Activated CD4-positive, alpha-beta T cell treated with anti-CD3 and anti-CD28 coated beads for 4 hours (primary cell): ENCODE measurements at places on chromosomes 7 and 10.

DNA sequence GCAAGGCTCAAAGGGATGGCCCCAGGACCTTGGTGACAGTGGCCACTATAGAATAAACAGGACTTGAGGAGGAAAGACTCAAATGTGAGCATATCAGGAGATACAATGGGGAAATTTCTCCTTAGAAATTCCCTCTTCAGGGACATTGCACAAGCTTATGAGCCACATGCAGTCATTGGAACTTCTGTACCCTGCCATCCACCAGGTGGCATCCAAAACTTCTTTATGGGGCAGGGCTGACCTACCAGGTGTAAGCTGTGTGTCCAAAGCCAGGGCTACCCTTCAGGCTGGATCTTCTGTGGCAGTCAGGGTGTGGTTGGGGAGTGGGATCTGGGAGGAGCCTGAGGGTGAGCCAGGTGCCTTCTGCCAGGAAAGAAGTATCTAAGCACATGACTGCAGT is 36.6 kb upstream of the LRRC18 start:
- no peak for DNase-seq

DNA sequence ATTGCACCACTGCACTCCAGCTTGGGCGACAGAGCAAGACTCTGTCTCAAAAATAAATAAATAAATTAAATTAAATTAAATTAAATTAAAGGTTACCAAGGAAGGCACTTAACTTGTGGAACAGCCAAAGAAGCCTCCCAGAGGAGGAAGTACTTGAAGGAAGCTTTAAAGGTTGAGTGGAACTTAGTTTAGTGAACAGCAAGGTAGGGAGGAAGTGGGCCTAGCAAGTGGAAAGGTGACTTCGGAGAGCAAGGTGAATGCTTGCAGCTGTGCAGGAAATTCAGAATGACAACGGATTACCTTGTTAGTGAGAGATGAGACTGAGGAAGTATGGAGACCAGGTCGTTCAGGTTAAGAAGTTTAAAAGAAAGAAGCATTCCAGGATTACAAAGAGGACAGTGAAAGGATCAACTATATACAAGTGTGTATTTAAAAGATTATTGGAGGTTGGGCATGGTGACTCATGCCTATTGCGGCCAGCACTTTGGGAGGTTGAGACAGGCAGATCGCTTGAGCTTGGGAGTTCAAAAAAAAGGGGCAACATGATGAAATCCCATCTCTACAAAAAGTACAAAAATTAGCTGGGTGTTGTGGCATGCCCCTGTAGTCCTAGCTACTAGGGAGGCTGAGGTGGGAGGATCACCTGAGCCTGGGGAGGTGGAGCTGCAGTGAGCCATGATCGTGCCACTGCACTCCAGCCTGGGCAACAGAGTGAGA is 12.8 kb upstream of the RPEL1 start:
- DNase-seq = no peak

DNA sequence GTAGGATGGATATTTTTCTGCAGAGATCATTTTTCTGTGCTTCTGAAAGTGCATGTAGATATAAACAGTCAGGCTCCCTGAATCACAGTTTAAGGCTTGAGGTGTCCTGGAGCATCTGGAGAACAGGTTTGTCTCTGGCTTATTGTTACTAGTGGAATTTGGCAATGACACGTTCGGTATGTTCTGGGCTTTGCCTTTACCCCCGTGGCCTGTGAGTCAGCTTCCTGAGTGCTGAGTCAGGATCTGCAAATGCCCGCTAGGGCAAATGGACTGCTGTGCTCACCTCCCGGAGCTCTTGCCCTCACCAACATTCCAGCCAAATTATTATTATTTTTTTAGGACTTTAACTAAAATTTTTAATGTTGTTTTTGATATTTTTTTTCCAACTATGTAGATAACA is 192.5 kb upstream of the PRSS1 start:
- peak; percentile 5 for DNase-seq

DNA sequence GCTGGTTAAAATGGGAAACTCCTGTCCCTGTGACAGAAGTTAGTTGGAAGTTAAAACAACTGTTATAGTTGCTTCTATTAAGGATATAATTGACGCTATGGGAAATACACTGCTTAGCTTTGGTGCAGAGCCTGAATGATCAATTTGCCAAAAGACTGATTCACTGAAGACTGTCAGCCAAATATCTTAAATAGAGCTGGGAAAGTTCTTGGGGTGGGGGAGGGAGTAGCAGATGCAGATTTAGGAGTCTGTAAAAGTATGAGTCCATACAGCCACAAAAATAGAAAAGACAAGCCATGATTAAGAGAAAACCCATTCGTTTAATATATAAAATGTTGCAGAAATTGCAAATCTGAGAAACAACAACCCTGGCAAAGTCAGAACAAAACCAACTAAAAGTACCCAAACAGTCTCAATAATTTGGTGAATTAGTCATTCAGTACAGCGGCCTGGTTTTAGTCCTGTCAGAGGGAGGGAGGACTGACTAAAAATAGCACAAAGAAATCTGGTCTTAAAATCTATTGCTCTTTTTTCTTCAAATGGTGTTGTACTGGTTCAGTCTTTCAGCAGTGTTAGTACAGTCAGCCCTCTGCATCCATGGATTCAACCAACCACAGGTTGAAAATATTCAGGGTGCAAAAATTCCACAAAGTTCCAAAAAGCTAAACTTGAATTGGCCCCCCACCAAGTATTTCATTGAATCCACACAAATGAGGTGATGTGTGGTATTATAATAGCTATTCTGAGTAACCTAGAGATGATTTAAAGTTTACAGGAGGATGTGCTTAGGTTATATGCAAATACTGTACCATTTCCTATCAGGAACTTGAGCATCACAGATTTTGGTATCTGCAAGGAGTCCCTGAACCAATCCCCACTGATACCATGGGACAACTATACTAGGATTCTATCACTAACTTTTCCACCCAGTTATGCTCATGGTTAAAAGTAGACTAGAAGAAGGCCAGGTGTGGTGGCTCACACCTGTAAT is 30.0 kb downstream of the STK17A start:
- no peak for DNase-seq

GRCh38 chr10:59864141-59864962 is 42.0 kb downstream of the CCDC6 start:
- DNase-seq = no peak

- DNase-seq = no peak
These were observed 7.4 kb downstream of the HNRNPF start for GRCh38 chr10:43401627-43402026.

- DNase-seq = no peak
These were observed 77.1 kb upstream of the TRIL start for GRCh38 chr7:29035044-29035740.

DNA sequence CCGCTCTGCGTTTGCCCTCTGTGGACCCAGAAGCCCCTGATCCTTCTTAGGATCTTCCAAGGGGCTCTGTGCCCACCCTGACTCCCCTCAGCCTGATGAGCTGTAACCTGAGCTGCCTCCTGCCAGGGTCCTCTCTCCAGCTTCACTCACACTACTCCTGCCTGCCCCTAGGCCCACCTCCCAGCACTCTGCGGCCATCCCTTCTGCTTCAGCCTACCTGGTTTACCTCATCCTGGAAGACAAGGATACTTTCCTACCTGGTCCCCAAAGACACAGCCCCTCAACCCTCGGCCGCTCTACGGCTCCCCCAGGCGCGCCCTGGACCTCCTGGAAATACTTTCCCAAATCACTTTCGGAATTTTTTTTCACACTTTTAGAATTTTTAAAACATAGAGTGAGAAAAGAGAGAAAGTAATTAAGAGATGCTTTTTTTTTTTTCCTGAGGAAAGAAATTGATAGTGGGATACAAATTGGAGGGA is 6.4 kb upstream of the ZNF862 start:
- no peak for DNase-seq

DNA sequence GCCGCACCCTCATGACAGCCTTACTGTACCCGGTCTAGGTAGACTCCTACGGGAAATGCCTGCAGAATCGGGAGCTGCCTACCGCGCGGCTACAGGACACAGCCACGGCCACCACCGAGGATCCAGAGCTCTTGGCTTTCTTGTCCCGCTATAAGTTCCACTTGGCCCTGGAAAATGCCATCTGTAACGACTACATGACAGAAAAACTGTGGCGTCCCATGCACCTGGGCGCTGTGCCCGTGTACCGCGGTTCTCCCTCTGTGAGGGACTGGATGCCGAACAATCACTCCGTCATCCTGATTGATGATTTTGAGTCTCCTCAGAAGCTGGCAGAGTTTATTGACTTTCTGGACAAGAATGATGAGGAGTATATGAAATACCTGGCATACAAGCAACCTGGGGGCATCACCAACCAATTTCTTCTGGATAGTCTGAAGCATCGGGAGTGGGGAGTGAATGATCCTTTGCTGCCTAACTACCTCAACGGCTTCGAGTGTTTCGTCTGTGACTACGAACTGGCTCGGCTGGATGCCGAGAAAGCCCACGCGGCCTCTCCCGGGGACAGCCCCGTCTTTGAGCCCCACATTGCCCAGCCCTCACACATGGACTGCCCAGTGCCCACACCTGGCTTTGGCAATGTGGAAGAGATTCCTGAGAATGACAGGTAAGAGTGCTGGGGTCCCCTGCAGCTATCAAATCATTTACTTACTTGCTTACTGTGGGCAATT is 8.5 kb upstream of the CHCHD1 start:
- no peak for DNase-seq

DNA sequence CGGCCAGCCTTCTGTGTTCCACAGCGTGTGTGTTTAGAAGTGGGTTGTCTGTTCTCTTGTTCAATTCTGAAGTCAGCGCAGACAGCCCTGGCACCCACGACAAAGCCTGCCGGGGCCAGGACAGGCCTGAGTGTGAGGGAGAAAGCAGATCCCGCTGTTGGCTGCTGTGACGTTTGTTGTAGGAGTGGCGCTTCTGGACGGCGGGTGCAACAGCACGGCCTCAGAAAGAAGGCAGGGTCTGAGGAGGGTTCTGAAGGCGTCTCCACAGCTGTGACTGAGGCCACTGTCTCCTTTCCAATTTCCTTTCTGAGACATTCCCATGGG is 76.2 kb downstream of the VIPR2 start:
- DNase-seq = no peak

GRCh38 chr10:124997771-124998623 is 56.1 kb downstream of the ZRANB1 start:
- no peak for DNase-seq

GRCh38 chr7:55171157-55171556 is 152.3 kb downstream of the EGFR start:
- no peak for DNase-seq

DNA sequence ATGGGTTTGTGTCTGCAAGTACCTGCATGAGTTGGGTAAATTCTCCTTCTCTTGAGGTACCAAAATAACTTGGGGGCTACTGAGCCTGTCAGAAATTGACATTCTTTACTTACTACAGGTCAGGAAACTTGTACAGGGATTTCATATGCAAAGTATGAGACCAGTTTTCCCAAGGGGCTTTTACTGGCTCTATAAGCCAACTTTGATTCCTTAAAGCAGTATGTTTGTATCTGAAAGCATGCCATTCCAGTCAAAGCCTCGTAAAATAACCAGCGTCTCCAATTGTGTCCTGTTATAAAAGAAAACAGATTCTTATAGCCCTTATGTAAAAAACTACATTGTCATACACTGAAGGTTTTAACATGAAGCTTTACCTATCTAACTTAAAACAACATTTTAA is 90.2 kb downstream of the ZNF467 start:
- no peak for DNase-seq

DNA sequence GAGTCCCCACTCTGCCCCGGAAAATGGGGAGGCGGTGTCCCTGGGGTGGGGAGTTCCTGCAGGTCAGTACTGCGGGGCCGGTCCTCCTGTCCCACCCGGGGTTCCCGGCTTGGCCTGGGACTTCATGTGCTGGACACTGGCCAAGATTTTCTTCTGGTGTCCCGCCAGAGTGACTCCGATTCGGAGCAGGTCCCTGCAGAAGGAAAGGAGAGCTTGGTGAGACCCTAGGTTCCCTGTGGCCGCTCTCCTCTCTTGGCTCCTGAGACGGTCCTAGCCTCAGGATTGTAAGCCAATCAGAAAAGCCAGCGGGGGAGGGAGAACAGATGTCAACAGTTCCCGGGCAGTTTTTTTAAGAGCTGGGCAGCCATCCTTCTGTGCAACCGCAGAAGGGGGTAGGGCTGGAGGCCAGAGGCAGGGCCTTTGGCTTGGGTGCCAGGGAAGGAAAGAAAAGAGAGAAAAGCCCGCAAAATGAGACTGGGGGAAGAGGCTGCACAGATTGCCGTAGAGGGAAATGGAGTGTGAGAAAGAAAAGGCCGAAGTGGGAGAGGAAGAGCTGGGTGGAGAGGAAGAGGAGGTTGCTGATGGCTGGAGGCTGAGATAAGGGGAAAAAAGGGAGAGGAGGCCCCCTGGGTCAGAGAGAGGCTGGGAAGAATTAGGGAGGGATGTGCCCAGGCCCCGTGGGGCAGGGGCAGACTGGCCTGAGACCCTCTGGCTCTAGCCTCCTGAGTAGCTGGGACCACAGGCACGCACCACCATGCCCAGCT is 23.7 kb downstream of the EPHB4 start:
- DNase-seq = no peak

- DNase-seq = no peak
These were observed 64.6 kb downstream of the KLF6 start for GRCh38 chr10:3720228-3721019.

GRCh38 chr10:17033529-17034260 is 95.9 kb downstream of the CUBN start:
- DNase-seq = no peak

DNA sequence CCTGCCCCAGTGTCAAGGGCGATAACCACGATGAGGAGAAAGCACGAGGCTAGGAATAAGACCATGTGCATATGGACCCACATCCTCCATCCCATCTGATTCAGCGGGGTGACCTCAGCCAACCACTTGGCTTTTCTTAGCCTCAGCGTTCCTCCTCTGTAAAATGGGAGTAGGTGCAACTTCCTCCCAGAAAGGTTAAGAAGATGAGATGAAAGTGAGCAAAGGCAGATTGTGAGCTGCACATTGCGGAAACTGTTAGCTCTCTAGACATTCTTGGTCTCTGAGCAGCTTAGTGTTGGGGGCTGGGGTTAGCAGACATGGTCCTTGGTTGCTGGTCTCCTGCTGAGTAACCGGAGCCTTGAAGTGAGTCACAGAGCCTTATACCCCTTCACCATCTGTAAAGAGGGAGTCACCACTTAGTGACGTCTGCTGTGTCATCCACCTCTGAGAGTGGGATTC is 497.3 kb upstream of the GALNT17 start:
- no peak for DNase-seq

- DNase-seq = no peak
These were observed 996.4 kb downstream of the KCNMA1 start for GRCh38 chr10:76641215-76641614.

DNA sequence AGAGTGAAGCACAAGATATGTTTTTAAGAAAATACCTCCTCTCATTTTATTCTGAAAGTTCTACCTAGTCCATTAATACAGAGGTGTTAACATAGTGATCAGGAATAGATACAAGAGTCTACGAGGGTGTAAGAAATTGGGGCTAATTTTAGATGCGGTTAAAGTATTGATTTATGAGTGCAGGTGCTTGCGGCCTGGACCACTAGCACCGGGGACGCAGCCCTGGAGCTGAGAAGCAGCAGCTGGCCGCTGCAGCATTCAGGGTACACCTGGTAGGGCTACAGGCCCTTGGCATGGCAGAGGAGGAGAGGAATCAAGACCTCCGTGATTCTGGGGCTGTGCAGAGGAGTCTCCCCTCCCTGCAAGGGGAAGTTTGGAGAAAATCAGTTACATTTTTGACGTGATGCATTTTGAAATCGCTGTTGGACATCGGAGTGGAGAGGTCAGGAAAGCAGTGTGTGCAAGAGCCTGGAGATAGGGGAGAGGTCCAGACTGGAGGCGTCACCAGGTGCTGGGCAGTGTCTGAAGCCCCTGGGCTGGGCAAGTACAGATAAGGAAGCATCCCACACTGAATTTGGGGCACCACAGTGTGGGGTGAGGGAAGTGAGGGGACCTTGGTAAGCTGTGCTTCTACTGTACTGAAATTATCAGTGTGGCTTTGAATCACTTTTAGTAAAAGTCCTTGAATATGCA is 112.3 kb downstream of the VWC2 start:
- DNase-seq = no peak
